Activated effector memory CD4-positive, alpha-beta T cell treated with Interleukin-2 at 50 U/mL for 16 hours (primary cell): ENCODE measurements at places on chromosomes 3 and 15.

GRCh38 chr3:133745108-133745507 is 1.1 kb upstream of the TF start:
- DNase-seq: no peak

GRCh38 chr3:6779140-6779539 is 81.8 kb upstream of the GRM7 start:
- no peak for DNase-seq

GRCh38 chr3:150823277-150823676 is 60.3 kb upstream of the SIAH2 start:
- DNase-seq: no peak

- DNase-seq: no peak
Observed at GRCh38 chr3:48715174-48715800, 1.7 kb downstream of the IP6K2 start.

GRCh38 chr3:127800508-127800907 is 21.8 kb downstream of the MGLL start:
- no peak for DNase-seq

DNA sequence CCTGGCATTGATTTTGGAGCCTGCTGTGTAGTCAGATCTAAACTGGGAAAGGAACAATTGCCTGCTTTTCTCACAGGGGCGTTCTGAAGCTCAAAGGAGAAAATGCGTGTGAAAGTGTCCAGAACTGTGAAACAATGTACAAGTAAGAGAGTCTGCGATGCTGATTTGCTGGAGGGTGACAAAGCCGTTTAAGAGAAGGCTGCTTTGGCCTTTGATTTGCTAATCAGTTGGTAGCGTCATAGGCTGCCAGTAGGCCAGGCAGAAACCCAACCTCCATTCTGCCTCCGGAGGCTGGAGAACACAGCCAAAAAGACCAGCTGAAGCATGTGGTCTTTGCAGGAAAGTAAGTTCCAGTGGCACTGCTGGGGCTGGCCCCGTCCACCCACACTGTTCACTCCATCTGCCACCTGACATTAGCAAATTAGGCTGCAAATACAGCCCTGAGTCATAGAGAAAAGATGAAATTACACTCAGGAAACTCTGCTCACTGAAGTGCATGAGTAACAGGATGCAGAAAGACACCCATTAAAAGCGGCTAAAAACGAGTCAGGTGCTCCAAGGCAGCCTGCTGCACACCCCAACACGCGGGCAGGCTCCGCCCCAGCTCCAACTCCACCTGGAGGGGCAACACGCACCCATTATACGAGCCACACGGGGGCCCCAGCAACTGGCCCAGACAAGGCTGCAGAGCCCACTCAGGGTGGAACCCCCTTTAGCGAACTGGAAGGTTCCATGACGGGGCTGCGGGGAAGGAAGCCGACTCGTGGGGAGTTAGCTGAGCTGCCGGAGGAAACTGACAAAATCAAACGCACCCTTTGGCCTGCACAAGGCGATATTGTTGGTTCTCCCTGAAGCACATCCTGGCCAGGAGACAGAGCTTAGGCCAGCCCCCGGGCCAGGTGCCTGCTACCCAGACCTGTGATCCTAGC is 31.6 kb downstream of the ZDHHC19 start:
- peak; percentile 73 for DNase-seq

- no peak for DNase-seq
Observed at GRCh38 chr3:105686278-105686897, 182.4 kb downstream of the CBLB start.

DNA sequence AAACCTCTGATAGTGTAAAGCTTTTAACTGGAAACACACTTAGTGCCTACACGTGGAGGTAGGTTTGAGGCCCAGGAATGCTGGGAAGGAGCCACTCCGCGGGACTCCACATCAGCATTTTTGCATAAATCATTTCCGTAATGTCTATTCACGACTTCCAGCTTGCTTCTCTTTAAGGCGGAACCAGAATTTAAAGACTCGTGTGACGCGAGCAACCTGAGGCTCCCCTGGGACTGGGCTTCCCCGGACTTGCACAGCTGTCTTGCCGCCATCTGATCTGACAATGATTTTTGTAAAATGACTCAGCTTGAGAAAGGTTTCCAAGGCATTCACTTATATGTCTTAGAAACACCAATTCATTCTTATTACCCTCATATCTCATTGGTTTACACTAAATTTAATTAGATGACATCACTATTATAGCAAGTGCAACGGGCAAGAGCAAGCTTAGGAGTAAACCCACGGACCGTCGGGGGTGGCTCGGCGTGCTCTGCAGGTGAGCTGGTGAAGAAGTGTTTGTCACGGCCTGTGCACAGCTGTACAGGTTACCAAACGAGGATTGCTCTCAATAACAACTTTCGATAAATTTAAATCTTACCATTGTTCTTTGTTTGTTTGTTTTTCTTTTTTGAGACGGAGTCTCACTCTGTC is 95.2 kb downstream of the CHSY1 start:
- DNase-seq: no peak

DNA sequence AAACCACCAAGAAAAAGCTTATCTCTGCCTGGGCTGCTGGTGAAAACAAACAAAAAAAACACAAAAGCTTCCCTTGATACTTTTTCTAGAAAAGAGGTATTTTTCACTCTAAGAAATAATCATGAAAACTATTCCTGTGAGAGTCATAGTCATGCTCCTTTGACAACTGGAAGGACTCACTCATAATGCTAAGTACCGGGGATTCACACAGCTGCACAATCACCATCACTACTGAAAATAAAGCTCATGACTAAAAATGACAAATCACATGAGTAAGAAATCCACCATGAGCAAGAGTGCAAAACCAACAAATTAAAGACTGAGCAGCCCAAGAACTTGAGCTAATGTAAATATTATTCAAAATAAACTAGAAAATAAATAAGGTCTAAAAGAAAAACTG is 10.6 kb upstream of the POU1F1 start:
- no peak for DNase-seq

GRCh38 chr3:161284989-161285388 is 63.9 kb downstream of the NMD3 start:
- DNase-seq: no peak

DNA sequence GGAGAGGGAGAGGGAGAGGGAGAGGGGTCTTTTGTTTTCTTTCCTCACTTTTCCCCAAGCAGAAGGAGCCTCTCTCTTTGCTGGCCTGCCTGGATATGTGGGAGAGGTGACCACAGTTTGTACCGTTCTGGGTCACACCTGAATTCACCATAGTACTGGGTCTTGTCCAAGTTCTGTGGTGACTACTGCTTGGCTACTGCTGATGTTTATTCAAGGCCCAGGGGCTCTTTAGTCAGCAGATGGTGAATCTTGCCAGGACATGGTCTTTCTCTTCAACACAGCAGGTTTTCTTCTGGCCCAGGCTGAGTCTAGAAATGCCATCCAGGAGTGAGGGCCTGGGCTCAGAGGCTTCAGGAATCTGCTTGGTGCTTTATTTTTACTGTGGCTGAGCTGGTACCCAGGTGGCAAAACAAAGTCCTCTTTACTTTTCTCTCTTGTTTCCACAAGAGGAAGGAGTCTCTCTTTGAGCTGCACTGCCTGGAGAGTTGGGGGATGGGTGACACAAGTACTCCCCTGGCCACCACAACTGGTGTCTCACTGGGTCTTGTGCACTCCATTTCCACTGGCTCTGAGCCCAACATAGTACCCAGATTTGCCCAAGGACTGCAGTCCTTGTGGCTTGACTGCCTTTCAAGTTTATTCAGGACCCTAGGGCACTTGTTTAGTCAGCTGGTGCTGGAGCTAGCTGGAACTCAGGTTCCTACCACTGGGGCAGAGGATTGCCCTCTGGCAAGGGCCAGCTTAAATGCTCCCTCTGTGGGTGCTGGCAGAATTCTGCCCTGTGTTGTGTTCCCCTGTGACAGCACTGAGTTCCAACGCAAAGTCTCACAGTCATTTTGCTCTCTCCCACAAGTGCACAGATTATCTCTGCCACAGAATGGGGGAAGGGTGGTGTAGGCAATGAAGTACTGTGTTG is 16.8 kb upstream of the CCNDBP1 start:
- no peak for DNase-seq

DNA sequence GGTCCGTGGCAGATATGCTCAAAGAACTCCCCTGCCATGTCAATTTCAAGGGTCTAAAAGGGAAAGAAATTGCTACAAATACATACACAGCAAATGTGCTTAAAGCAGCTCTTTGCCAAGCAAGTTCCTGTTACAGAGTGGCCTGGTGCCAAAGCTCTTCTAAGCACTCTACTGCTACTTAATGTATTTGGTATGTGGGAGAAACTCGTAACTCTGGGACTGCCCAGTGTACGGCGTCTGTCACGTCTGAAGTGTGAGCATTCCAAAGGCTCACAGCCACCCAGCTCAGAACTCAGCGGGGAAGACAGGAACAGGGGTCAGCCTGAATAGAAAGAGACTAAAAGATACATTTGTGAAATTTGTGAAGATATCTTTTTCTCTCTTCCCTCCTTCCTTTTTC is 54.6 kb downstream of the RBMS3 start:
- DNase-seq: no peak

- no peak for DNase-seq
Observed at GRCh38 chr15:57797110-57797509, 90.6 kb downstream of the POLR2M start.

DNA sequence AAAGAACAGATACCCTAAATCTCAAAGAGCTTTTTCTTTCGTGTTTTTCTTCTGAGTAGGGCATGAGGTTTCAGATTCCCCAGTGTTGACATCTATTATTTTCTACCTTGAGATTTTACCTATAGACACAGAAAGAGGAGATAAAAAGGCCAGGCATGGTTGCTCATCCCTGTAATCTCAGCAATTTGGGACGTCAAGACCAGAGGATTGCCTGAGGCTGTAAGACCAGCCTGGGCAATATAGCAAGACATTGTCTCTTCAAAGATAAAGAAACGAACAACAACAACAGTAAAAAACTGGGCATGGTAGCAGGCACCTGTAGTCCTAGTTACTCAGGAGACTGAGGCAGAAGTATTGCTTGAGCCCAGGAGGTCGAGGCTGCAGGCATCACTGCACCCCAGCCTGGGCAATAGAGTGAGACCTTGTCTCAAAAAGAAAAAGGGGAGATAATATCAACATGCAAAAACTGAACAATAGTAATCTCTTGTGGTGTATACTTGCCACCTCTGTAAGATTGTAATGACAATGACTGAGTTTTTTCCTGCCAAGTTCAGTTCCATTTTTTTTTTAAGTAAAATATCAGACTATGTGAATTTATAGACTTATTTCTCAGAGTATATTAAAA is 71.3 kb downstream of the MBNL1 start:
- DNase-seq: no peak

- no peak for DNase-seq
Observed at GRCh38 chr15:40565333-40566238, 744 bp upstream of the CCDC32 start.

DNA sequence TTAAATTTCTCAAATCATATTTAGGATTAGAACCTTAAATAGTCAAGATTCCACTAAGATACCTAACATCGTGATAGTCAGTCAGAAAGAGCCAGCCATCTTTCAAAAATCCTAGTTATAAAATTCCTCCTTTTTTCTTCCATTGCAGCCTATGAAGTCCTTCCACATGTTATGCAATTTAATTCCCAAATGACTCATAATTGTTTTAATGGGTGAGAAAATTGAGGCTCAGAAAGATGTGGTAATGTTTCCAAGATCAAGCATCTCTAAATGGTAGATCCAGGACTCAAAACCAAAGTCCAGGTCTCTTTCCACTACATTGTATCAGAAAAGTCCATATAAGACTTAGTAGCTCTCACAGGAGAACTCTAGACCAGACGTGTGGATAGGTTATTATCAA is 9.5 kb downstream of the CFAP44 start:
- no peak for DNase-seq

GRCh38 chr3:295166-295565 is 98.6 kb downstream of the CHL1 start:
- DNase-seq: no peak

DNA sequence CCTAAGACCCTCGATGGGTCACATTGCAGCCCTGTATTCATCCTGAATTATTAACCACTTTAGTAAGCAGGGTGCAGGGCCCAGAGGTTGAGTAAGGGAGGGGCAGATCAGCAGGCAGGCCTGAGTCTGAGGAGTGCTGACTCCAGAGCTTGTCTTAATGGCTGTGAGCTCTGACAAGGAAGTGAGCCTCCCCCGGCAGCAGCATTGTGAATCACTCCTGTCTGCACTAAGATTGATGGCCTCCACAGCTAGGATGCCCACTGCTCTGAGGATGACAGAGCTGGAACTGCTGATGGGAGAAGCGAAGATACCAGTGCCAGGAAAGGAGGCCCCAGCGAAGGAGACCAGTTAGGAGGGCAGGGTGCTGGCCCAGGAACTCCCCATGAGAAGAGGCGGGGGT is 46.5 kb upstream of the CCDC174 start:
- DNase-seq: no peak

DNA sequence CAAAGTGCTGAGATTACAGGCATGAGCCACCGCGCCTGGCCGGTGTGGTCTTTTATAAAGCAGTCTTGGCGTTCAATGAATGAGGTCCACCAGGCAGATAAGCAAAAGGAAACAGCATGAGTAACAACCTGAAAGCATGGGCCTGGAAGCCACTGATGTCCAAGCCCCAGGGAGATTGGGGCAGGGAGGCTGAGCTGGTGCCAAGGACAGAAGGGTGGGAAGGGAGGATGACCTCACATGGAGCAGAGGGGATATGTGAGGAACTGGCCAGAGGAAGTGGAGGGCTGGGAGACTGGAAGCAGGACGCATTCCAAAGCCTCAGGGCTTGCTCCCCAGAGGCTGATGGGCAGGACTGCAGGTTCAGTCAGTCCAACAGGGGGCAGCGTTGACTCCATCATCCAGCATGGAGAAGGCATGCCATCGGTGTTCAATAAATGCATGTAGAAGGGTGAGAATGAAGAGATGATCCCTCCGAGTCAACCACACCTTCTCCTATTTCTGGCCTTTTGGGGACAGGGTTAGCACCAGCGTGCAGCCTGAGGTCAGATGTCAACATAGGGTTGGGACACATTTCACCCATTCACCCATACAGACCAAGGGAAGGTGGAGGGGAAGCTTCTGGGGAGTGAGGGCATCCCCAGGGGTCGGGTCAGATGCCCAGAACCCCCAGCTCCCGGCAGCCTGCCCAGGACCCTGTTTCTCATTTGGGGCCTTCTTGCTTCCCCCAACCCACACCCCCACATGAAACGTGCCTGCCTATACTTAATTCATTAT is 14.8 kb downstream of the MYL3 start:
- DNase-seq: no peak

GRCh38 chr15:85616549-85617110 is 178.1 kb downstream of the KLHL25 start:
- no peak for DNase-seq

DNA sequence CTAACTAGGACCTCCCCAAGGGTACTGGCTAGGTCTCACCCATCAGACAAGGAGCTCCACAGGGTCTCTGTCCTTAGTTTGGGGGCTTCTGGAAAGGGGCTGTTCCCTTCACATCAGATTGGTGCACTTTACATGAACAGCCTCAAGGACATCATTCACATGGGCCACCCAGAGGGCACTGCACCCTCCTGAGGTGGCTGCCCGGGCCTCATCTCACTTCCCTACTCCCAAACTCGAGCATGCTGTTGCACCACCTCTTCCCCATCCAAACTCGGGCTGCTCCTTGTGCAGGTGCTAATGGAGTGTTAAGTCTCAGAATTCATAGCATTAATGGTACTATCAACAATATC is 48.1 kb downstream of the RAB11A start:
- no peak for DNase-seq
